ENCODE measurements at places on chromosomes 3 and 15.

GRCh38 chr3:81315030-81315429 is 446.4 kb downstream of the GBE1 start:
- no peak for DNase-seq

GRCh38 chr3:33047842-33048834 is 48.8 kb downstream of the GLB1 start:
- no peak for DNase-seq

GRCh38 chr15:79371591-79371990 is 60.5 kb upstream of the MINAR1 start:
- no peak for DNase-seq

DNA sequence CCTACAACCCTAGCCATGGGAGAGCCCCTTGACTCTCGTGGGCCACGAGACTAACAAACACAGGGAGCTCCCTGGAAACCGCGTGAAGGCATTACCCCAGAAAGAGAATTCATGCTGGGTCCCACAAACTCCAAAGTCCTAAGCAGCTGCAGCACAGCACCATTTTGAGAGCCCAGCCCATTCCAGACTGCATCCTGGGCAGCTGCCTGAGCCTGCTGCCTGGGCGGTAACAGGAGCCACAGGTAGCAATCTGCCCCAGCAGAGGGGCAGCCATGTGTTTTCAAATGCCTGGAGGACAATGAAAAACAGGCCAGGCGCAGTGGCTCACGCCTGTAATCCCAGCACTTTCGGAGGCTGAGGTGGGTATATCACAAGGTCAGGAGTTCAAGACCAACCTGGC is 62.9 kb upstream of the TBC1D23 start:
- no peak for DNase-seq

DNA sequence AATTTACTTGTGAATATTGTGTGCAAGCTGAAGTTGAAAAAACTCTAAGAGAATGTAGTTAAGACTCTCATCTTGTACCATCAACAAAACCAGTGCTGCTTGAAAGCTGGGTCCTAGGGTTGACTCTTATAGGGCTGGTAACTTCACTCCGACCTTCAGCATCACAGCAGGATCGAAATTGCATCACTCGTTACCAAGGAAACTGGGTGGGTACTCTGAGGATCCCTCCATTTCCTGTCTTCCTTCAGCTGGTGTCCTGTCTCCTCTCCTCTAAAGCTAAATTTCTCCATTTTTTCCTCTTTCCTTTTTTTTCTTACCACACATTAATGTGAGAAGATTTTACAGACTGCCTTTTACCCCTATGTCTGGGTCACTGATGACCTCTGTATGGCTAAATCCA is 3.0 kb upstream of the APH1B start:
- DNase-seq = no peak

GRCh38 chr3:32197991-32198390 is 40.5 kb upstream of the CMTM8 start:
- DNase-seq = no peak

GRCh38 chr3:52456800-52457183 is 1.4 kb downstream of the NISCH start:
- no peak for DNase-seq

DNA sequence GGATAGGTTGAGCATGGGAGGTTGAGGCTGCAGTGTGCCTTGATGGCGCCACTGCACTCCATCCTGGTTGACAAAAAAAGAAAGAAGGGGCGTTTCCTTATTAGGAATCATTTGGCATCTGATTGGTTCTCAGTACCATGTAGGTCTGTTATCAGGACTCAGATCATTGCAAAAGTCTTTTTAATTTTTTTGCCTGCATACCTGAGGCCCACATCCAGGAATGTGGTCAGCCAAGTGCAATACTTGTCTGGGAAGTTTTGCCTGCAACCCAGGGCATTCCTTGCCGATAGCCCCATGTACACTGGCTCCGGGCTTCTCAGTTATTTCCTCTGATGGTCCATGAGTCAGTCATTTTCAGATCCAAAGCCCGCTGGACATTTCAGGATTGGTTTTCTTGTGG is 50.1 kb upstream of the CRTC3 start:
- no peak for DNase-seq

DNA sequence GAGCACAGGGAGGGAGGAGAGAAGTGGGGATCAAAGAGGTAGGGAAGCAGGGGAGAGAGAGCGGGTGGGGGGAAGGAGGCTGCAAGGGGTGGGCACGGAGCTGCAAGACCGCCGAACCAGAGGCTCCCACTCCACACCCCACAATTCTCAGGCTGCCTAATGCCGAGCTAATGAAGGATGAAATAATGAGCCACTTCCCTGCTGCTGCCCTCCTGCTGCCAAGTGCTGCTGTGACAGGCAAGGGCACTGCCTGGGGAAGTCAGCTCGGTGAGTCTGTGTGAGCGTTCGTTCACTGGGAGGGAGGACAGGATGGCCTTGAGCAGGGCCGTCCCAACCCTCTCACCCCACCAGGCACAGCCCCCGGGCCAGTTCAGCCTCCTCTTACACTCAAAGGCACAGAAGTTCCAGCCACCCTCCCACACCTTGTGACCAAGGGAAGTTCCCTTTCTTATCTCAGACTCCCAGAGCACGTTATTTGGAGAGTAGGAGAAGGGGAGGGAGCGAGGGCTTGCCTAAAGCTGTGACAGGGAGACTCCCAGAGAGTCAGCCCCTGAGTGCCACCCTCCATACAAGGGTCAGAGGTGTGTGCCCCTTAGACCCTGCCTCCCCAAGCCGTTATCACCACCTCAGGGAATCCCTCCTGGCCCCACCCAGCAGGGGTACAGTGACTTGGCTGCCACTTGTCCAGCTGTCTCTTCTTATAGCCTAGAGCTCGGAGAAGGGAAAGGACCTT is 12.4 kb downstream of the GLYCTK start:
- DNase-seq = no peak

DNA sequence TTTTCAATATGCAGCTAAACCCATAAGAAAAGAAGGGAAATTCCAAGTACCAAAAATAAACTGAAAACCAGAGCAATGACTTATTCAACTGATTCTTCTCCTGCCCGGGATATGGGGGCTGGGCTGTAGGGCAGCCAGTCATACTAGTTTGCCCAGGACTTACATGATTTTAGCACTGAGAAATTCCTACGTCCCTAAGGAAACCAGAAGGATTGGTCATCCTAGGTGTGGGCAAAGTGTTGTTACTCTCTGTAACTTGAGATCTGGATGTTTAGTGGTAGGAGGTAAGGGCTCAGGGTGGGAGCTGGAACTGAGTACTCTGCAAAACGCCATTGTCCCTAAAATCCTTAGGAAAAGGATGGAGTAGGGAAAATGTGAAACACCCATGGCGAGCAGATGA is 1.2 kb upstream of the DAZL start:
- no peak for DNase-seq

DNA sequence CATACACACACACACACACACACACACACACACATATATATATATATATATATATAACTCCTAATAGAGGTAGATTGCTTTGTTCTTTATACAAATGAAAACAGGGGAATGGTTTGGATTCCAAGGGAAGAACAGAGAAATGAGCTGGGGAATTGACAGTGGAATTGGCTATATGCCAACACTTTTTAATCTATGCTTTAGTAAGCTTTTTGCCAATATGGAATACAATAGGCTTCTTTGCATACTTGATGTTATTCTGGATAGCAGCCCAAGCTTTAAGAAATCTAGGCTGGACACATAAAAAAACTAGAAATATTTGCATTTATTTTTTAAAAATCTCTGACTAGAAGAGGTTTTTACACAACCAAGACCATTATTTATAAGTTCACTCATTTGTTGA is 334.2 kb upstream of the MDFIC2 start:
- no peak for DNase-seq
